ENCODE measurements at places on chromosomes 7 and 10.

- DNase-seq: no peak
Measured at GRCh38 chr10:47368431-47369180, 15.5 kb downstream of the ZNF488 start.

- no peak for DNase-seq
Measured at GRCh38 chr7:102834466-102834865, 78.3 kb upstream of the LRRC17 start.

- DNase-seq: no peak
Measured at GRCh38 chr10:44260286-44260928, 124.5 kb downstream of the CXCL12 start.

DNA sequence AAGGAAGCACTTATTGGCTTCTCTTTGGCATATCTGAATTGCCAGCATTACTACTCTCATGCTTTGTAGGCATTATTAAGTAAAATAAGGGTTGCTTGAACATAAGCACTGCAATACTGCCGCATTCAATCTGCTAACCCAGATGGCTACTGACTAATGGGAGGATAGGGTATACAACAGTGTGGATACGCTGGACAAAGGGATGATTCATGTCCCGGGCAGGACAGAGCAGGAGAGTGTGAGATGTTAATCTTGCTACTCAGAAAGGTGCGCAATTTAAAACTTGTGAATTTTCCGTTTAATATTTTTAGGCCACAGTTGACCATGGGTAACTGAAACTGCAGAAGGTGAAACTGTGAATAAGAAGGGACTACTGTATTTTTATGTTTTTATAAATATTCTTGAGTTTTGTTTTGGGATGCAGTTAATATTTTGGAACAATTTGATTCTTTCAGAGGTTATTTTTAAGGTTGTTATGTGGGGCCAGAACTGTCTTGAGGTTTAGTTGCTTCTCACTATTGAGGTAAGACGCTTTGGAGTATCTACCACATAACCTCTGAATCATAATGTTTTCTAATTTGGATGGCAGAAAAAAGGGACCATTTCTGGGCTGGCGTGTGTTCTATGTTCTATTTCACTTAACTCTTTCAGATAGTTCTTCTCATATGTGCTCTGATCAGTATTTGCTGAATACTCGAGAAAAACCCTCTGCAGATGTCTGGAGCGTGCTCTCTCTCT lies 75.7 kb upstream of the SYPL1 start:
- DNase-seq: no peak

- no peak for DNase-seq
Measured at GRCh38 chr7:116663744-116664143, 8.3 kb upstream of the MET start.

GRCh38 chr10:13224210-13224995 lies 9.8 kb downstream of the UCMA start:
- DNase-seq: no peak

- no peak for DNase-seq
Measured at GRCh38 chr7:14582010-14582409, 320.5 kb downstream of the DGKB start.

GRCh38 chr7:159145490-159145855 lies 806 bp upstream of the VIPR2 start:
- DNase-seq: no peak

DNA sequence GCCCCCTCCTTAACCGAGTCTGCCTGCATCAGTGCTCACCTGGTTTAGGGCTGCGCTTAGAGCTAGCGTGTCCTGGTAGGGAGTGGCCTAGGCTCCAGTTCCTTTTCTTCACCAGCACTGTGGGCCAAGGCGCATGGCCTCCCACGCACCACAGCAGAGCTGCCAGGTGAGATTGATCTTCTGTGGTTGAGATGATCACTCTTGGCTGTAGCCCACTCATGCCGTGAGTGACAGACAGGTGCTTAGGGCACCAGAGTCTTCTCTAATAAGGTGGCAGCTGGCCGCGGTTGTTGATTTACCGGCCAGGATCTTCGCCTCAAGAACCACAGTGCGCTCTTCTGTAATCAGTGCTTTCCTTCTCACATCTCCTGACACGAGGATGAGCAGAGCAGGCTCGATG lies 157.2 kb upstream of the INSYN2A start:
- DNase-seq: no peak

DNA sequence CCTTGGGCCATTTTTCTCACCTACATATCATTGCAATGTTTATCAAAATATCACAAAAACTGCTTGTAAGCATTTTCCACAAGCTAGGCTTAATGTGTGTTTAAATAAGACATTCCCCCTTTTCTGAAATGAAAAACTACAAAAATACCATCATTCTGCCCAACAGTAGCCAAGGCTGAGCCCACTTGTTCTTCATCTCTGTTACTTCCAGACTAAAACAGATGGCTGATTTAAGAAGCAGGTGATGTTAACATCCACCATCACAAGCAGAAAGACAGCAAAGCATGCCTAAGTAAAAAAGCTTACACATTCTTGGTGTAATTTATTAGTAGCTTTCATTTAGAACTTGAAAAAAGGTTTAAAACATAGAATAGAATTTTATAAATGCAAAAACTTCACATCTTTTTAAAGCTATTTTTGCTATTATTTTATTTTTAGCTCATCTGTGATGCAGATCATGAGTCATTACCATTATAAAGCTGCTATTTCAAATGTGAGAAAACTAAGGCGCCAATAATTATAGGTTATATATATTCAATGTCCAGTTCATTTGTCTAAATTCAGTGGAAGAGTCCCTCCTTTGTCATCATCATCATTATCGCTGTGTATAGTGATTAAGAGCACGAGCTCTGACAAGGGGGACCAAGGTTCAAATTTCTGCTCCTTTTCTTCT lies 109.4 kb downstream of the RELN start:
- no peak for DNase-seq

DNA sequence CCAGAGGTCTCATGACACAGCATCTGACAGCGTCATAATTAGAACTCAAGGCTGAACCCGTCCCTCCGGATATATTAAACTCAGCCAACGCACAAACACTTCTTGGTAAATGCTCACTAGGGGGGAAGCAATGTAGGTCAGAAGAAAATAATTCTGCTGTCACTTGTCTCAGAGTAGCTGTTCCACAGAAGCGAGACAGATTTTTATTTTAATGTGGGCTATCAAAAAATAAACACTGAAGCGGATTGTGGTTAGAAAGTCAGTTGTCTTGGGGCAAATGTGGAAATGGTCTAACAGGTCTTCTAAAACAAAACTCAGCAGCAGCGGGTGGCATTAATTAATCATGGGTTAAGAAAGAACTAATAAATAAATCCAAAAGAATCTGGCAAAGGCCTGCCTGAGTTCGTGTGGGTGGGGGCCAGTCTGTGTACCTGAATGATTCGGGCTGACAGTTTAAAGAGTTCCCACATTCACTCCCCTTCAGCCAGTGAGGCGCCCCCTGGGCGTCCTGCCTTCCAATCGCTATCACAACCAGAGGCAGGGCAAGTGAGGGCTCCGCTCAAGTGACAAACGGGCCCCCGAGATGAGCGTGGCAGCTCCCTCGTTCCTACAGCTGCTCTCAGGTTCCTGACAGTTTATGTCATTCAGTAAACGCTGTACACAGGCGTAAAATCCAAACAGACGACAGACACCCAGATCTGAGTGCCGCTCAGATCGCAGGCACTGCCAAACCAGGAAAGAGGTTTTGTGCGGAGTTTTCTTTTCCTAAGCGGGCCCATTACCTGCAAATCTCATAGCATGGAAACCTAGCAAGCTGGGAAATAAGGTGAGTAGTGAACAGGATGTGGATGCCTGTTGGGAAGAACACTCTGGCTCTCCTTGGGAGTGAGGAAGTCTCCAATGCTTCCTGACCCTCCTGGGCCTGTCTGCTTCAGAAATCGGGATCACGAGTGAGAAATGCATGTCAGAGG lies 52.9 kb downstream of the NRAP start:
- no peak for DNase-seq

DNA sequence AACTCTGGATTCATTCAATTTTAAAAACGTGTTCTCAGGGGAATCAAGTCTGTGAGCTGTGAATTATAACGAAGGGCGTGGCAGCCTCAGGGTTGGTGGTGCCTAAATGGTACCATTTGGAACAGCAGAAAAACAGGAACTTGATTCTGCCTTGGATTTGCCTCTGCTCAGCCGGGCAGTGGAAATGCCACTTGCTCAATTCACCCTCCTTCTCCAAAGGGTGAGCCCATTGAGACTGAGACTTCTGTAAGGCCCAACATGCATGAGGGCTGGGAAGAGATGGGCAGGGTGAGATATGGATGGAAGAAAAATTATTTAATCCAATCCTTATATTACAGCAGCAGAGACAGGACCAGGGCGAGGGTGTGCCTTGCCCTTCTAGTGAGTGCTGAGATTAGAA lies 107.1 kb upstream of the HABP2 start:
- DNase-seq: no peak

DNA sequence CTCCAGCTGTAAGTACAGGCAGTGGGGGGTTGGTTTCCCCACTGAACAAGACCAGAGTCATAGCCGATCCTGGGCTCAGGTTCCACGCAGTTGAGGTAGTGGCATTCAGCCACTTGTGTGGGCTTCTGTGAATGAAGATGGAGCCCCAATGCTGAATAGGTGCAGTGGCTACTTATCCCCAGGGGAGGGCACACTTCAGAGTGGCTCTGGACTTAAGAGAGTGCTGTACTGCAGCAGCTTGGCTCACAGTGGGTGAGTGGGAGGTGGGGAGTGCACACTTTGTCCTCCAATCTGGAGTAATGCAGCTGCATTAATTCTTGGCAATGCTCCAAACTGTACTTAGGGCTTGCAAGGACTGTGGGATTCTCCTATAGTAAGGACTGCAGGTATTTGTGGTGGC lies 81.9 kb downstream of the BUB3 start:
- no peak for DNase-seq

GRCh38 chr7:99733448-99733847 lies 1.5 kb downstream of the CYP3A7 start:
- DNase-seq: no peak

DNA sequence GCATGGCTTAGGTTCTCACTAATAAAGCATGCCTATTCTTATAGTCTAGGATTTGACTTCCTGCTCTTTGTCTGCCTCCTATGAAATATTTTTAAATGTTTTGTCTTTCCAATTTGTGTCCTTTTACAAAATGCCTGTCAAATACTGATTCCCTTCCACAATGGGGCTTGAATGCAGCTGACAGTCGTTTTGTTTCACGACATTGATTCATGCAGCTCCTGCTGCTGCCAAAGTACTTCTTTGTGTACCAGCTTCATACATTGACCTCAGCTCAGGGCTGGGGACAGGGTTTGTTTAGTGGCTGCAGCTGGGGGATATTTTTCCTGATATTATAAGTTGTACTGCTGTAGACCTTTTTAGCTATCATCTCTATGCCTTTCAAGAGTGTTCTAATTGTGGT lies 371.9 kb upstream of the CHRM2 start:
- DNase-seq: no peak

DNA sequence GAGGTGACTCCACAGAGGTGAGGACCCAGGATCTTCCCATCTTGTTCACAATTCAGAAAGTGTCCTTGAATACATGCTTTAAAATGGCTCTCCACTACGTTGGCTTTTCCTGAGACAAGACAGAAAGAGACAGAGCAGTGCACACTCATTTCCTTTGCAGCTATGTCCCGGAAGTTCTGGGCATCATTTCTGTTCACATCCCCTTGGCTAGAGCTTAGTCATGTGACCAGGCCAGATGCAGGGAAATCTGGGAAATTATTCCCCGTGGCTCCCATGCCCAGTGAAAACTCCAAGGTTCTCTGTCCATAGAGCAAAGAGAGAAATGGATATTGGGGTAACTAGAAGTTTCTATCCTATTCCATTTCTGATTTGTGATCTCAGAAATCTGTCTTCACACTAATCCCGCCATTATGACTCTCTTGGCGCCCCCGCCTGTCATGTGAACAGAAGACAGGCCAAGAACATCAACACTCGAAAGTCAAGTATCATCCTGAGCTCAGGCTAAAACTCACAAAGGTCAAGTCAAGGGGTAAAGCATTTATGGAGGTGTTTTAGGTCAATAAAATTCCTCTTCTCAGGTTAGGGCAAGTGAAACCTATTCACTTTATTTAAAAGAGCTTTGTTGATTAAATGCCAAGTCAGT lies 251.4 kb upstream of the HABP2 start:
- DNase-seq: no peak

DNA sequence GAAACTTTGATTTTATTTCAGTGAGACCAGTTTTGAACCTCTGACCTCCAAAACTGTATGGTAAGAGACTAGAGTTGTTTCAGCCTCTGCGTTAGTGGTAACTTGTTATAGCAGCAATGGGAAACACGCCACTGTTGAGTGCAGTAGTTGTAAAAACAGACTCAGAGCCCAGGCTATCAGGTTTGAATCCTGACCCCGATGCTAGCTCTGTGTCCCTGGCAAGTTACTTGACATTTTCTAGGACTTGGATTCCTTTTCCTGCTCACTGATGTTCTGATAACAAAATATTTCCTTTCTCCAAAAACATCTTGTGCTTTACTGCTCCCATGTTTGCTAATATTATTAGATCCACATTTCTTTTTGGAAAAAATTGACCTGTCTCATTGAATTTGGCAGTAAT lies 131.0 kb downstream of the PLXDC2 start:
- no peak for DNase-seq

DNA sequence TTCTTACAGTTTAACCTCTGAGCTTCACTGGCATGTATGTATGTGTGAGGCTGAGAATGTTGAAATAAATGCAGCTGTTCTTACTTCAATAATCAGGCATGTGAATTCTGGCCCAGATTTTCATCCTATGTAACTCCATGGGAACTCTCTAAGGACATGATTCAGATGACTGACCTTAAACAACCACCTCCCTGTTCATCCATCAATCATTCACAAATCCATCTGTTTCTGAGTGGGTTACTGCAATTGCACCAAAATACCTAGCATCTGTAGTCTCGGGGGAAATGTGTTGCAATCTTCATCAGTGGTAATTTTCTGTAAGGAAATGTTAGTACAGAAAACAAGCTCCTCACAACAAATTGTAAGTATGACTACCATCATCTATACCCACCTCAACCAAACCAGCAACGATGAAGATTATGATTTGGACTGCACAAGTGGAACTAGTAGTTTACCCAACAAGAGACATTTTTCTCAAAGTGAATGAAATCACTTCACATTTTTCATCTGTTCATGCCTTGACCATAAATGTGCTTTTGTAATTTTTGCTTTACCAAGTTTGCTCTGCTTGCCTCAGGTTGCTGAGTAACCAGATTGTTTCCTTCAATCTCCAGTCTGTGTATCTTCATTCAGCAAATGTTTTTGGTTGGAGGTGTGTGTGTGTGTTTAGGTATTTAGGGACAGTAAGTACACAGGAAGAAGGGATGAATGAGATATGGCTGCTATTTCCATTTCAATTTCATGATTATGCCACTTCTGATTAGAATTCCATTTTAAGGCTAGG lies 65.7 kb upstream of the FZD8 start:
- no peak for DNase-seq

GRCh38 chr10:20276127-20276979 lies 460.1 kb downstream of the PLXDC2 start:
- DNase-seq: no peak

DNA sequence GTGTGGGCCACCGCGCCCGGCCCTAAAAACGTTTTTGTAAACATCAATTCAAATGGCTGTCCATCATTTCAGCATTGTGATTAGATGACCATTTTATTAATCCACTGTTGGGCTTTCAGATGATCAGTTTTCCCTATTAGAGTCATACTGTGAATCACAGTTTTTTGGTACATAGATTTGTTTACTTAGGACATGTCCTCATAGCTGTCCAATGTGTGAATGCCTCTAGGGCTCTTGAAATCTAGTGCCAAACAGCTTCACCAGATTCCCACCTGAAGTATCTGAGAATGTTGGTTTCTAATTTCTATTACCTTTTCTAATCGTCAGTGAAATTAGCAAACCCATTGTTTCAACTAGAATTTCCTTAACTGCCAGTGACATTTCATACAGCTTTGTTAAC lies 66.8 kb downstream of the UPF2 start:
- DNase-seq: no peak

GRCh38 chr7:7119729-7120128 lies 62.6 kb upstream of the C1GALT1 start:
- peak; percentile 47 for DNase-seq
